ENCODE measurements at places on chromosomes 3 and 15.

- DNase-seq: no peak
Measured at GRCh38 chr3:158384019-158384418, 187.0 kb upstream of the MLF1 start.

- no peak for DNase-seq
Measured at GRCh38 chr15:69535101-69535638, 82.6 kb downstream of the RPLP1 start.

DNA sequence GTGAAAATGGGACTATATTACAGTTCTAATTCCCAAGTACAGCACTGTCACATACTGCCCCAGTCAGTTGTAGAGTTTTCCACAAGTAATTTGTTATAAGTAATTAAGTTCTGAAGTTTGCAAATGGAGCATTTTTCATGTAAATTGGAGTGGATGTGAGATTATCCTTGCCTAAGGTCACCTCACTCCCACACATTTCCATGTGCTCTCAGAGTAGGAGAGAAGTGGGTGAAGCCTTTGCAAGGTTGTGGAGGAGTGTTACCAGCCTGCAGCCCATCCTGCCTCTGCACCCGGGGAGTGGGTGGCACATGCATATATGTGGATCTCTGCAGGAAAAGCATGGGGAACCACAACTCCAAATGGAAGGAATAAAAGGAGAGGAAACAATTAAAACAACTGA is 169.8 kb downstream of the CD47 start:
- DNase-seq: no peak

GRCh38 chr3:86658876-86659275 is 332.1 kb downstream of the VGLL3 start:
- no peak for DNase-seq

GRCh38 chr3:16186086-16186485 is 11.6 kb downstream of the GALNT15 start:
- DNase-seq: no peak

DNA sequence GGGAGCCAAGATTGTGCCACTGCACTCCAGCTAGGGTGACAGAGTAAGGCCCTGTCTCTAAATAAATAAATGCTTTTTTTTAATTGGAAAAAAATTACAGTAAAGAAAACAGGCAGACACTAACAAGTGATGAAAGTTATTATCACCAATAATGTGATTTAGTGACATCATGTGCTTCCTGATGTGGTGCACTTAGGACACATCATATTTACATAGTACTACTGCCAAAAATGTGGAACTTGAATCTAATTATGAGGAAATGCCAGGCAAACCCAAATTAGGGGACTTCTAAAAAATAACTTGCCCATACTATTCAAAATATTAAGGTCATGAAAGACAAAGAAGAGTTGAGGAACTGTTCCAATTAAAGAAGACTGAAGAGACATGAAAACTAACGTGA is 30.8 kb downstream of the MAP4 start:
- DNase-seq: peak; percentile 2

GRCh38 chr3:14614862-14615261 is 36.7 kb upstream of the CCDC174 start:
- DNase-seq: no peak

GRCh38 chr3:48999085-48999858 is 7.9 kb upstream of the WDR6 start:
- DNase-seq: peak; percentile 53

DNA sequence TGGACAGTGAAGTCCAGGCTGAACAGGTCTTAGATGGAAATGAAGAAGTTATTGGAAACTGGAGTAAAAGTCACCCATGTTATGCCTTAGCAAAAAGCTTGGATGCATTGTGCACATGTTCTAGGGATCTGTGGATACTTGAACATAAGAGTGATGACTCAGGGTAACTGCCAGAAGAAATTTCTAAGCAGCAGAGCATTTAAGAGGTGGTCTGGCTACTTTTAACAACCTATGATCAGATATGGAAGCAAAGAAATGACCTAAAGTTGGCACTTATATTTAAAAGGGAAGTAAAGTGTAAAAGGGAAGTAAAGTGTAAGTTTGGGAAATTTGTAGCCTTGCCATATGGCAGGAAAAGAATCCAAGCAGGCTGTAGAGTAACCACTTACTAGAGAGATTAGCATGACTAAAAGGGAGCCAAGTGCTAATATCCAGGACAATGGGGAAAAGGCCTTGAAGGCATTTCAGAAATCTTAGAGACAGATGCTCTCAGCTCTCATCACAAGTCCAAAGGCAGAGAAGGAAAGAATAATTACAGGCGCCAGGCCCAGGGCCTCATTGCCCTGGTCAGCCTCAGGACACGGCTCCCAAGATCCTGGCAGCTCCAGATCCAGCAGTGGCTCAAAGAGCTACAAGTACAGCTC is 73.9 kb upstream of the KCNH8 start:
- no peak for DNase-seq

Data from NCI-H2081 (cell line).